ENCODE measurements at places on chromosomes 12 and 14.

GRCh38 chr12:93127107-93127560 is 198.0 kb upstream of the EEA1 start:
- H3K27ac ChIP-seq: peak overlapping the region; percentile 72
- H3K27me3 ChIP-seq: no peaks in the 10 kb centered on the region
- H3K36me3 ChIP-seq: no peaks in the 10 kb centered on the region
- H3K4me1 ChIP-seq: peaks cover 11% of the 10 kb centered on the region

GRCh38 chr12:53115891-53116648 is 12.8 kb downstream of the SOAT2 start:
- H3K36me3 ChIP-seq: no peaks in the 10 kb centered on the region
- H3K4me1 ChIP-seq: no peaks in the 10 kb centered on the region
- no peaks in the 10 kb centered on the region for H3K27me3 ChIP-seq
- peak; percentile 61 for DNase-seq

DNA sequence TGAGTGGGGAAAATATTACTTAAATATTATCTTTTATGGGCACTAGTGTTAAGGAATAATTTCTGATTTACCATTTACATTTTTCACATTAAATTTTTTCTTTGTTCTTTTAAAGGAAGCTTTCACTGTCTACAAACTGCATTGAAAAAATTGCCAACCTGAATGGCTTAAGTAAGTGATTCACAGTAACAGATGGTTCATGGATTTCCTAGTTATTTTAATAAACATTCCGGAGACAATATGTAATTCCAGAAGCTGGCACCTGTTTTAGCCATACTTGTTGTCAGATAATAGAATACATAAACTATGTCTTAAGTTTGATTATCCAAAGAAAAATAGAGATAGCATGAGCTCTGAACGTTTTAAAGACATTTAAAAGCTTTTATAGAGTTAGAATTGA is 17.1 kb downstream of the DNAL1 start:
- no peak overlapping the region for H3K4me3 ChIP-seq
- H3K36me3 ChIP-seq: no peaks in the 10 kb centered on the region
- no peaks in the 10 kb centered on the region for H3K27me3 ChIP-seq
- no peak for DNase-seq
- no peak overlapping the region for H3K27ac ChIP-seq

GRCh38 chr12:95995238-95996031 is 709 bp downstream of the HAL start:
- H3K4me1 ChIP-seq: no peaks in the 10 kb centered on the region
- no peak for DNase-seq
- H3K4me3 ChIP-seq: no peak overlapping the region
- no peaks in the 10 kb centered on the region for H3K36me3 ChIP-seq
- H3K27me3 ChIP-seq: no peaks in the 10 kb centered on the region

DNA sequence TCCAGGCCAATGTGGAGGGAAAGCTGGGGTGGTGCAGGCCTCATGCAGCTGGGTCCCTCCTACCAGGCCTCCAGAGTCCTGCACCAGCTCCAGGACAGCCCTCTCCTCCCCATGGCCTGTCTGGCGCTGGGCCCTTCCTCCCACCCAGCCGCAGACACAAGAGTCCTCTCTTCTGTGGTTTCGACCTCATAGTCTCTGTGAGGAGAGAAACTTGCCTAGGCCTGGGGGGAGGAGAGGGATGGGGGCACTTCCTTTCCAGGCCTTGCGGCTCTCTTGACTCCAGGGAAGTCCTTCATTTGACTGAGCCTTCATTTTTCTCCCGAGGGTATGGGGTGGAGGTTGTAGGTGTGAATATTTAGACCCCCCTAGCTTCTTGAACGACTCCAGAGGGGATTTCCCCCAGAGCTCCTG is 2.3 kb downstream of the MMP14 start:
- peak overlapping the region; percentile 82 for H3K4me3 ChIP-seq
- no peak for DNase-seq
- no peaks in the 10 kb centered on the region for H3K27me3 ChIP-seq
- peak overlapping the region; percentile 95 for H3K27ac ChIP-seq
- peaks cover 14% of the 10 kb centered on the region for H3K4me1 ChIP-seq
